GM23248 (cell line): ENCODE measurements at places on chromosomes 11 and 22. TPM values are rescaled to one million over a fixed set of nuclear protein-coding genes. Genes with fewer than 3 reads are reported as not detected.

Gene IL17REL
- total RNA-seq: not detected in 2 replicates

Gene HTR3B
- total RNA-seq: not detected in 2 replicates

Gene CRYBA4
- not detected in 2 replicates for total RNA-seq

Gene POU2AF1
- total RNA-seq: 0.11 TPM in 1 of 2 replicates, not detected in the other

Gene XKR3
- not detected in 2 replicates for total RNA-seq

Gene KCNQ1OT1
- total RNA-seq: 0.86 and 1.1 TPM in 2 replicates
